Activated CD4-positive, CD25-positive, alpha-beta regulatory T cell treated with anti-CD3 and anti-CD28 coated beads, Interleukin-2, amount 50 U/mL, for 24 hours (primary cell): ENCODE measurements at places on chromosomes 2 and 18.

DNA sequence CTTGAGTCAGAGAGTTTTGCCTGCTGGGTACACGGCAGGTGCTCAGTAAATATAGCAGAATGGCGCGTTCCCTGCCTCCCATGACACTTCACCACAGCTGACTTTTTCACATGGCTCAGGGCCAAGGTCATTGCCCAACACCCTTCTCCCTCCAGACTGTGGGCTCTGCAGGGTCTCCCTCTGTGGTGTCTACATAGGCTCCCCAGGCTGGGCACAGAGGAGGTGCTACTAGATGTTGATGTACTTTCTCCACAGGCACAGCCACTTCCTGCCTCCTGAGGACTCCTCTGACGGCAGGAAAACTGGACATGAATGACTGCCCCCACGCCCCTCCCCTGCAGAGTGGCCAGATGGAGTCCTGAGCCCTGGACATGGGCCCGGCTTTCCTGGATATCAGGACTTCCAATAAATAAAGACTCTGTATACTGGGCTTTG lies 4.2 kb downstream of the CHCHD5 start:
- ATAC-seq = no peak

- ATAC-seq = no peak
Measured at GRCh38 chr2:54722641-54723040, 821 bp upstream of the EML6 start.

GRCh38 chr2:204473224-204473623 lies 72.1 kb upstream of the PARD3B start:
- ATAC-seq = no peak

DNA sequence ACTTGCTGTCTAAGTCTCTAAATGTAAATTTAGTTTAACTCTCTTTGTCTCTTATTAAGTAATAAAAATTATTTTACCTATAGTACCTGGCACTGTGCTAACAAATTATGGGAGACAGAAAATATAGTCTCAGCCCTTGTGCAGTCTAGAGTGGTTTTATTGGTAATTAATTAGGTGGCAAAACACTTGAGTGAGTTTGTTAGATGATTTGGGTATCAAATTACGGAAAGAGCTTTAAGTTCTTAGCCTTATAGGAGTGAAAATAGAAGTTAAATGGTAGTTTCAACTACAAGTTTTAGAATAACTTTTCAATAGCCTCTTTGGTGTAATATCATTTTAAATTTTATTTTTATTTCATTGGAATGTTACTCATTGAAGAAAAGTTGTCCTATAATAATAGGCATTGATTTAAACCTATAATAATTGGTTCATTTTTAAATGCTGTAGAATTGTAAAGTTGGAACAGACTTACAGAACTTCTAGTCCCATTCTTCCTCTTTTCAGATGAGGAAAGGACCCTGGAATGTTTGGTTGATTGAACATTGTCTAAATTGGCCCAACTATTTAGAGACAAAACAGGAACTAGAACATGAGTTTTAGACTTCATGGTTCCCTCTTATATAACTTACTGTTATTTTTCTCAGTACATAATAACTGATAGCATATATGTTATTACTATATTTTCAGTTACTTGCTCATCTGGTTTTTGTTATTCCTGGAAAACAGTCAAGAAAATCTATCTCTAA lies 10.2 kb upstream of the HTR2B start:
- ATAC-seq = no peak

GRCh38 chr2:9106338-9107167 lies 100.1 kb upstream of the ASAP2 start:
- no peak for ATAC-seq

DNA sequence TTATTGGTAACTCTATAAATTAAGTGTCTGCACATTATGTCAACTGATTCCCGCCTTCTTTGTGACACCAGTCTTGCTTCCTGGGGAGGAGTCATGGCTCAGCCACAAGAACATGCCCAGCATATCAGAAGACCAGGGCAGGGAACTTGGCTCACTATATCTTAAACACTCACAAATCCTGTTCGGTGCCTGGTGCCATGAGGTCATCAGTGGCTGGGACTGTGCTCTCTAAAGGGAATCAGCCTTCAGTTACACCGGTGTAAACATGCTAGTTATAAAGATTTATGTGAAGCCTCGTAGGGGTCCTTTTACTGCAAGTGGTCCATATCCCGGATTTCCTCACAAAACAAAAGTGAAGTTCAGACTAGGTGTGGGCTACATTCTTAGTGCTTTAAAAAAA lies 73.1 kb upstream of the ZNF521 start:
- ATAC-seq = no peak

DNA sequence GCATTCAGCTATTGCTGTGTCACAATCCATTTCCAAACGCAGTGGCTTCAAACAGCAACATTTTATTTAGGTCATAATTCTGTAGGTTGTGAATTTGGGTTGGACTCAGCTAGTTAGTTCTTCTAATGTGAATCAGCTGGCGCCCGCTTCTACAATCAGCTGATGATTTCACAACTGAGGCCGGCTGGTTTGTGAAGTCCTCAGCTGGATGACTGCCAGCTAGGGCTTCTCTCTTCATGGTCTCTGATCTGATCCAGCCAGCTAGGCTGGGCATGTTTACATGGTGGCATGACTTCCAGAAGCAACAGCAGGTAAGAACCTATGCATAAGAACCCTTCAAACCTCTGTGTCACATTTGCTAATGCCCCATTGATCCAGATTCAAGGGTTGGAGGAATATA lies 172.0 kb downstream of the SLC4A10 start:
- no peak for ATAC-seq

DNA sequence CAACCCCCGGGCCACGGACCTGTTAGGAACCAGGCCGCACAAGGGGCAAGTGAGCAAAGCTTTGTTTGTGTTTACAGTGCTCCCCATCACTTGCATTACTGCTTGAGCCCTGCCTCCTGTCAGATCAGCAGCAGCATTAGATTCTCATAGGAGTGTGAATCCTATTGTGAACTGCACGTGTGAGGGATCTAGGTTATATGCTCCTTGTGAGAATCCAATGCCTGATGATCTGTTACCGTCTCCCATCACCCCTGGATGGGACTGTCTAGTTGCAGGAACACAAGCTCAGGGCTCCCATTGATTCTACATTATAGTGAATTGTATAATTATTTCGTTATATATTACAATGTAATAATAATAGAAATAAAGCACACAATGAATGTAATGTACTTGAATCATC lies 125.6 kb downstream of the FMNL2 start:
- no peak for ATAC-seq

- no peak for ATAC-seq
Measured at GRCh38 chr2:24704692-24705091, 88.5 kb downstream of the PTRHD1 start.

GRCh38 chr18:48792611-48793380 lies 158.0 kb downstream of the SMAD7 start:
- no peak for ATAC-seq

- no peak for ATAC-seq
Measured at GRCh38 chr2:233799716-233800115, 21.6 kb downstream of the MROH2A start.

DNA sequence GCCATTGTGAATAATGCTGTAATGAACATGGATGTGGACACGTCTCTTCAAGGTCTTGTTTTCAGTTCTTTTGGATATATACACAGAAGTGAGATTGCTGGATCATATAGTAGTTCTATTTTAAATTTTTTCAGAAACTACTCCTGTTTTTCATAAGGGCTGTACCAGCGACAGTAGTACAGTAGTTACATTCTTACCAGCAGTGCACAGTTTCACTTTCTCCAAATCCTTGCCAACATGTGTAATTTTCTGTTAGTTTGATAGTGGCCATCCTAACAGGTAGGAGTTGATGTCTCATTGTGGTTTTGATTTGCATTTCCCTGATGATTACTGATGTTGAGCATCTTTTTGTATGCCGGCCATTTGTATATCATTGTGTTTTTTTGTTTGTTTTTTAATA lies 81.7 kb downstream of the EPC2 start:
- ATAC-seq = no peak

GRCh38 chr2:36403675-36404230 lies 48.2 kb downstream of the CRIM1 start:
- ATAC-seq = peak; percentile 84

- ATAC-seq = no peak
Measured at GRCh38 chr2:176083796-176084261, at the start of gene EVX2. EVX2 (minus strand) TSS chr2:176083962; CDS start chr2:176083776, 186 bp downstream.

DNA sequence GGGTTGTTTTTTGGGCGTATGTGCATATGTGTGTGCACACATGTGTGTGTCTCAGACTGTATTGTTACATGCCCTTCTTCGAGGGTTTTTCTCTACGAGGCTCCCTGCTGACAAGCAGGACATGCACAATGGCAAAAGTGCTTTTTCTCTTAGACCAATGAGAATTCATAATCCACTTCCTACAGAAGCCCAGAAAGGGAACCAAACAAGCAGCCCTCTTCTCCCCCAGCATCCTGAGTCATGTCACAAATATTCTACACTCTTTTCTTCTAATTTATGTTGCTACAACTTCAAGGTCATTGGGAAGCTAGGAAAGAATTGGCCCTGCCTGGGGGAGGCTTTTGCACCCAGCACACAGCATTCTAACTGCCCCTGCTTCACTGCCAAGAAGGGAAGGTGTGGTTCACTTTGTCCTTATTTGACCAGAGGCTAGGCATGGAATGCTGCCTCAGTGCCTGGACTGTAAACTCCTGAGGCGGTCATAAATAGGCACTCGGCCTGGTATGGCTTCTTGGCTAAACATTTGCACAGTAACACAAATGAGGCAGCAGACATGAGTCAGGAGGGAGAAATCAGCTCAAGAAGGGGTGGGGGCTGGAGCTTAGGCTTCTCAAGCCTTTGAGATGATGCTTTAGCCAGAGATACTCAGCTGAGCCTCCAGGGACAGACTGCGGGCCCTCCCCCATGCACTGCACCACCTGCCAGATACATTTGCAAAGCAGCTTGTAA lies 92.7 kb upstream of the KLF7 start:
- no peak for ATAC-seq

DNA sequence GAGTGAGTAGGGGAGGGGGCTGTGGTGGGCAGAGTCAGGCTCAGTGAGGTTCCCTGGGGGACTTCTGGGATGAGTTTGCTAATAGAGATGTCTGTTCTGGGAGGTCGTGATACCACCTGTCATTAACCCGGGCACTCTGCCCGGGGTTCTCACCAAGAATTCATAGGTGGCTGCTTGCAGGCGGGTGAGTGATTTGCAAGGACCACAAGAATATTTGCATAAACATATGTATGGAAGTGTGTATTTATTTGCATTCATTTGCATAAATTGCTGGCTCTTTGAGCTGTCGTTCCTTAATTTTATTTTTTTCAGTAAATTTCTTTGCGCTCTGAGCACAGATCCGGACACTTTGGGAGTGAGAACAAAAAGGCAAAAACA lies 260.0 kb downstream of the ATAD2B start:
- ATAC-seq = no peak

DNA sequence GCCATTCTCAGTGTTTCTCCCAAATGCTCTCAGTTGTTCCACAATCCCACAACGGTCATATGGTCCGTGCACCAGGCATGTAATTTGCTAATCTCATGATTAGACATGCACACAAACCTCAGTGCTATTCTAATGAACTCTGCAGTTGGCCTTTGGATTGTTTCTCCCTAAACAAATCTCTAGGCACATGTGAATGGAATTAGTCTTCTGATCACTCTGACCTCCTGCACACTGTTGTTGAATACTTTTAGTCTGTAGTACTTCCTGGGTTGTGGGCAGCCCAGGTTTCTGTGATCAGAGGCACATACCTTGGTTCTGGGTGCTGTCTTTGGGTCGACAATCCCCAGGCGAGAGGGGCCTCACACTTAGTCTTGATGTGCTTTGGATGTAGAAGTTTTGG lies 498.7 kb upstream of the SPRED2 start:
- no peak for ATAC-seq

- ATAC-seq = no peak
Measured at GRCh38 chr2:105238664-105239240, 2.8 kb upstream of the GPR45 start.

GRCh38 chr2:174824068-174824467 lies 59.8 kb upstream of the CHRNA1 start:
- no peak for ATAC-seq

GRCh38 chr18:32884543-32884942 lies 111.7 kb upstream of the KLHL14 start:
- ATAC-seq = peak; percentile 73

GRCh38 chr2:219631904-219632759 lies 4.7 kb downstream of the SLC4A3 start:
- no peak for ATAC-seq

DNA sequence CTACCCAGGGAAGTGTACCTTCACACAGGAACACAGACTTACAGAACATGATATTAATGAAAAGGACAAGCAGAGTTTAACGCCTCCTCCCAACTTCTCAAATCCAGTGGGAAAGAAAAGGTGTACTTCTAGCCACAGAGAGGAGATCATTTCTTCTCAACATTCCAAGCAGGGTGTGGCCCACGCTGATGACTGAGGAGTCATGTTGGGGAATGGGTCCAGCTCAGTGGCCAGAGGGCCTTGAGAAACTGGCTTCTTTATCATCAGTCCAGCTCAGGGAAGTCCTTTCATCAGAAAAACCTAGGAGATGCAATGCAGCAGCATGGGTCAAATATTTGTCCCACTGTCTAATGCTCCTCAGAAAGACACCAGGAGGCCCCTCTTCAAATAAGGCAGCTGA lies 63.0 kb downstream of the RBM43 start:
- no peak for ATAC-seq

- no peak for ATAC-seq
Measured at GRCh38 chr18:68427951-68428401, 286.9 kb downstream of the TMX3 start.

- ATAC-seq = no peak
Measured at GRCh38 chr2:238290091-238290509, 1.7 kb upstream of the PER2 start.

DNA sequence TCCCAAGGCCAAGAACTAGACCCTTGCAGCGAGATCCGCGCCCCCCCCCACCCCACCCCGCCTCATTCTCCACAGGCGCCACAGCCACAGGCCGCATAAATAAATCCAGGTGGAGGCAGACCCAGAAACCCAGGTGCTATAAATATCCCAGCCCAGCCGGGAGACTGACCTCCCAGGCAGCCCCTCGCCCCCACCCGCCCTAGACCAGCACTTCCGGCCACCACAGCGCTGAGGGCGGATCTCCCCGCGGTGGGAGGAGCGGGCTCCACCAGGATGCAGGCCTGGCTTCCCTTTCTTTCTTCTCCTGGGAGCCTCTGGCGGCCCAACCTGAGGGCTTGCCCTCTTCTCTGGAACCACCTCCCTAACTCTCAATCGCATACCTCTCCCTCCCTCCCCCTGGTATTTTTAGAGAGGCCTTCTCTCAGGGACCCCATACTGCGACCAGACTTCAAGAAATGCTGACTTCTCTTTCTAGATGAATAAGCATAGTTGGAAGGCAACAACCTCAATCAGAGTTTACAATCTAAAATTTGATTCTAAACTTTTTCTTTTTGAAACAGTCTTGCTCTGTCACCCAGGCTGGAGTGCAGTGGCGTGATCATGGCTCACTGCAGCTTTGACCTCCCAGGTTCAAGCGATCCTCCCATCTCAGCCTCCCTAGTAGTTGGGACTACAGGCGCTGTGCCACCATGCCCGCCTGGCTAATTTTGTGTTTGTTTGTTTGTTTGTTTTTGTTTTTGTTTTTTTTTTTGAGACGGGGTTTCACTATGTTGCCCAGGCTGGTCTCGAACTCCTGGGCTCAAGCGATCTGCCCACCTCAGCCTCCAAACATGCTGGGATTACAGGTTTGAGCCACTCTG lies 55.0 kb downstream of the PKDCC start:
- no peak for ATAC-seq

- no peak for ATAC-seq
Measured at GRCh38 chr2:210094787-210095186, 76.4 kb downstream of the KANSL1L start.
